ENCODE measurements at places on chromosomes 2 and 18. TPM values are rescaled to one million over a fixed set of nuclear protein-coding genes. Genes with fewer than 3 reads are reported as not detected.
A peak's percentile ranks its signal among the peaks of the same experiment; 100 is the strongest.

The GPR155 gene
- total RNA-seq: 14.5 TPM

GRCh38 chr2:148887350-148888002 lies 12.4 kb downstream of the KIF5C start:
- no peak for DNase-seq

GRCh38 chr2:171432969-171433762 lies 624 bp downstream of the METTL8 start:
- DNase-seq: peak; percentile 71

The LYG1 gene
- total RNA-seq: 1.7 TPM

DNA sequence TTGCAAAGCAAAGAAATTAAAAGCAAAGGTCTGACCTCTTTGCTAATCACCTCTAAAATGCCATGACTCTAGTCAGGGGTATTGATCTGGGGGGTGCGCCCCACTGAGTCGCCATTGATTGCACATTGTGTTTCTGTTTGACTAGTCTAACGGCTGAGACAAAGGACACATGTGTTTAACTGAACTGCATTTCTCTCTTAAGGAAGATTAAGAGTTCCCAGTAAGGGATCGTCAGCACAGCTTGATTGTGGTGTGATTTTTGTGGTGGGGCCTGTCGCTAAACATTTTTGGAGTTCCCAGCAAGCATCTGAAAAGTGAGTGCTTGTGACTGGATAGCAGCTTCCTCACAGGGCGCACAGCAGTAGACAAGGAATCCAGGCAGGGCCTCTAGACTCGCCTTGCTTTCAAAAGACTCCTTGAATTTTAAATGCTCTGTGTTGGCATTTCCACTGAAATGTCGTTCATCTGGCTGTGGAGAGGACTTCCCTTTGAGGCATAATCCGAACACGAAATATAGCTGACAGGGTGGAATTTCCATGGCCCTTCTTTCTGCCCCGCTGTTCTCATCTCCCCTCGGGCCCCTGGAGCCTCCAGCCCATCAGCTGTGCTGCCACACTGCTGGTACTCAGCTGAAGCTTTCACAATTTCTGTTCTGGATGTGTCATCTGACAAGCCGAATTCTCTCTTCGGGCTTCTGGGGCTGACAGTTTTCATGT lies 126.3 kb downstream of the FAM168B start:
- DNase-seq: no peak

DNA sequence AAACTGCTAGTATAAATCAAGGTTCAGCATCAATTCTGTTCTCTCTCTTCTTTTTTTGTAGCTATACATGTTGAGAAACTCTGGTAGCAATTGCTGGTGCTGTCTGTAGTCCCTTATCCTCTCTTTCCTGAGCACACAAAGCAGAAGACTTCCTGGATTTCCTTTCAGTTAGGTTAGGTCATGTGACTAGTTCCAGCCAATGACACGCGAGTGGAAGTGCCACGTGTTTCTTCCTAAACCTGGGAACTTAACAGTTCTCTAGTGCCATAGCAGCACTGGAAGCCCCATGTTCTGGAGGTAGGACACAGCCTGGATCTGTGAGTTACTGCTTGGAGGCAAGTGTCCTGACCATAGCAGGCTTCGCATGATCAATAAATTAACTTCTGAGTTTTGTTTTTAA lies 125.9 kb downstream of the PLA2R1 start:
- DNase-seq: no peak
